Activated CD8-positive, alpha-beta memory T cell treated with anti-CD3 and anti-CD28 coated beads for 1 hour (primary cell): ENCODE measurements at places on chromosomes 11 and 22.

- no peak for DNase-seq
Measured at GRCh38 chr11:331358-332060, 10.8 kb upstream of the IFITM3 start.

DNA sequence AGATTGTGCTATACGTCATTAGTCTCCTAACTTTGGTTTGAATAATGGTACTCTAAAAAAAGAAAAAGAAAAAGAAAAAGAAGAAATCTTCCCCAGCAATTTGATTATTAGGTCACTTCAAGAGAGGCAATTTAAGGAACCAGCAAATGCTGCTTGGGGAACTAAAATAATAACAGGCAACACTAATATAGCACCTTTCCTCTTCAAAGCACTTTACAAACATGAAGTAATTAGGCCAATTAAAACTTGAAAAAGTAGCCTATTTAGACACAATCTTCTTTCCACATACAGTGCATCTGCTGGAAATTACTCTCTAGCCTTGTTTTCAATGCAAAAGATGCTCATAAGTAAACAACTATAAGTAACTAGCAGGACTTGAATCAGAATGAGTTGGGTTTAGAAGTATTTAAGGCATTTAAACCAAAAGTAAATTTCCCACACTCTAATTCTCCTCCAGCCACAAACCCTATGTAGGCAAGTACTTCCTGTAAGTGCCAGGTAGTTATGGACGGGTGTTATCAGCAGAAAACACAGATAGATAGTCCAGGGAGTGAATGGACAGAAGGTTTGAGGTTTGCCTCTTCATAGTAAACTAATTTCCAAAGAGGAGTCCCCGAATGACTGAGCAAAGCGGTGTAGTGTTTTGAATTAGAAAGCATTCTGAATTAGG is 44.5 kb downstream of the LRRC4C start:
- no peak for DNase-seq

DNA sequence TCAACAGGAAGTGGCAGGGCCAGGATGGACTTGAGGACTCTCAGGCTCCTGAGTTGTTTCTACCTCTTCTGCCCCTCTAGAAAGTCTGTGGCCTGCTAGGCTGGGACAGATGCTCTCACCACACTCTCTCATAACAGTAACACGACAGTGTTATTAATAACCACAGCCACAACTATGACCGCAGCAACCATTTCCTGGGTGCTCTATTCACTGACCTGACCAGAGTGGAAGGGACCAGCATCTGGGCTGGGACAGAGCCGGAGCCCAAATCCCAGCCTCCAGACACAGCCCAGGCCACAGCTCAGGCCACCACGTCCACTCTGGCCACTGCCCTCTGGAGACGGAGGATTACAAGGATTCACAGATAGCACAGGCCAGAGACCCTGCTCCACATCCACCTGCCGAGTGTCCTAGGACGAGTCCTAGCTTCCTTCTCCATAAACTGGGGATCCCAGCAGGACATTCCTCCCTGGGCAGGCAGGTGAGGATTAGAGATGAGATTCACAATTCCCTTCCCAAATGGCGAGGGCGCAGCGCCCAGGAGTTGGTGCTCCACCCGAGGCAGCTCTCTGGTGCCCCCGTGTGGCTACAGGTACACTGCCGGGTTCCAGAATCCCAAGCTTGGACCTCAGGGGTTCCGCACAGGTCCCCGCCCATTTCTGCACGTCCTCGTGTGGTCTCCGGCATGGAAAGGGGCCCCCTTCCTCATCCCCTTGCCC is 7.1 kb downstream of the PNPLA5 start:
- no peak for DNase-seq

DNA sequence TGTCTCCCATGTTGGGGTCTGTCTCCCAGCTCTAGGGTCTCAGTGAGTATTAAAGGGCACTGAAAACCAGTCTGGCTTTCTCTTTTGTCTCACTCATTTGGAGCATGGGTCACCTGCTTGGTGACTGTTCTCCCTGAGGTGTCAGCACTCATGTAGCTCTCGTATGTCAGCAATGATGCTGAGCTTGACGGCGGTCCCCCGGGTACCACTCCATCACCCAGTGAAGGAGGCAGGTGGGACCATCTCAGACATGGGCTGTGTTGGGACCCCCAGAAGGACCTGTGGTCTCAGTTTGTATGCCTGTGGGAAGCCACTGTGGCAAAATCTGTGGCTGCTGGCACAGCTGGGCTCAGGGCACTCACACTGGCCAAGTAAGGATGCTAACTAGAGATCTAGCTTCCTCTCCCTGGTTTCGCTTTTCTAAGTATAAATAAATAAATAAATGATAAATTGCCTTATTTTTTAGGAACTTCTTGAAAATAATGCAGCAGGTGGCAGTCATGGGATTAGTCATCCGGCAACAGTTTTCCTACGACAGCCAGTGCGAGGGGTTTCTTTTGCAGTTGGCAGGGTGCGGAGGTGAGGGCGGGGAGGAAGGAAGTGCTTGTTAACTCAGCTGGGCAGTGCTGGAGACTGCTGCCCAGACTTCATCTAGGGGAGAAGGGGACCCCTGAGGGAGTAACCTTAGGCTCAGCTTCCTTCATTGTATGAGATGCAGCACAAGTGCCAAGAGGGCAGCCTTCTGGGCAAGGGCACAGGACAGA is 48.8 kb downstream of the OSBP2 start:
- no peak for DNase-seq

- no peak for DNase-seq
Measured at GRCh38 chr11:2088746-2089535, 50.2 kb downstream of the IGF2 start.

DNA sequence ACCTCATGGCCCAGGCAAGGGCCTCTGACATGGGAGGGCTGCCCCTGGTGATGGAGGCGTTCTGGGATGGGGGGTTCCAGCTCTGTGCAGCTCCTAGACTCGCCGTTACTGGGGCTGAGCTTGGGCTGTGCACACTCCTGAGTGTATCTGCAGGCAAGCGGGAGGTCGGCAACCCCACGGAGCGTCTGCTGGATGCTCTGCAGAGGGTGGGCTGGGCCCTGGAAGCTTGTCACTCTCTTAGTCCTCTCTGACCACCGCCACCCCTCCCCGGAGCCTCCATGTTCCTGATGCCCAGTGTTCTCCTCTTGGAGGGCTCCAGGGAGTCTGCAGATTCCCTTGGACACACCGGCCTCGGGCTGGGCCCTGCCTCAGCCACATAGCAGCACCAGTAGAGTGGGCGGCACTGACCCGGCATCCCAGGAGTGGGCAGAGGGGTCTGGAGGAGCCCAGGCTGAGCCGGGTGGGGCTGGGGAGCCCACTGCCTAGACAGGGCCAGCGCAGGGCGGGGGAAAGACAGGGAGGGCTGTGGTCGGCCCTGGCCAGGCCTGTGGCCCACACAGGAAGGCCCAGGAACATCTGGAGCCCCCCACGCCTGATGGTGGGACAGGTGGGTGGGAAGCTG is 20.6 kb upstream of the MUC5B start:
- no peak for DNase-seq

- DNase-seq: no peak
Measured at GRCh38 chr11:57277845-57278720, 41.0 kb upstream of the APLNR start.

GRCh38 chr22:29524442-29525191 is 28.9 kb downstream of the THOC5 start:
- peak; percentile 1 for DNase-seq

- no peak for DNase-seq
Measured at GRCh38 chr11:36748836-36749235, 150.8 kb upstream of the RAG2 start.

GRCh38 chr11:124402326-124402922 is 3.6 kb upstream of the OR8B3 start:
- no peak for DNase-seq

DNA sequence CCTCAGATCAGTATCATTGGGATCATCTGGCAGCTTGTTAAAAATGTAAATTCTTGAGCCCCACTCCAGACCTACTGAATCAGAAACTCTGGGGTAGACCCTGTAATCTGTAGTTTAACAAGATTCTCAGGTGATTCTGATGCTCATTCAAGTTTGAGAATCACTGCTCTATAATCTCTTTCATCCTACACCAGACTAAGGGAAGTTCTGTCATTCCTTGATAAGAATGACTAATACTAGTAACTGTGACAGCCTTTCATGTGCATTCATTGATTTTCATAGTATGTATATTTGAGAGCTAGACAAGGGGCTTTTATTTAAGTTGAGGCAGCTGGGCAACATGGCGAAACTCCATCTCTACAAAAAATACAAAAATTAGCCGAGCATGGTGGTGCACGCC is 30.0 kb downstream of the NAT10 start:
- DNase-seq: no peak
